ENCODE measurements at places on chromosomes 4 and X.
A peak's percentile ranks its signal among the peaks of the same experiment; 100 is the strongest.

DNA sequence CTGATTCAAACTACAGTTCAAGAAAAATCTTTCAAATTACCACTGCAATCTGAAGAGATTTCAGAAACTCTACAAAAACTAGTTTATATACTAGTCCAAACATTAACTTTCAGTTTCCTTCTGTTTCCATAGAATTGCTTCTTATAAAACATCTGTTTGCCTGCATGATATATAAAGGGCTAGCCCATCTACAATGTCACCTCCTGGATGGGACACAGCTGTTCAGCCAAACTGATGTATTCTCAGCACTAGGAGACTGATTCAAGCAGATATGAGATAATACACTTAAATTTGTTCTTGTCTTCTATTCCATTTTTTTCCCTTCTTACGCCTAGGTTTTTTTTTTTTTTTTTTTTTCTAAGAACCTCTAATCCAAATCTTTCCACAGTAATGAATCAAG, 1569.7 kb upstream of the IGFBP7 start:
- DNase-seq = no peak

- DNase-seq = no peak
These were observed 39.2 kb upstream of the HMX1 start for GRCh38 chr4:8910822-8911315.

GRCh38 chr4:7237873-7238272, 45.5 kb downstream of the SORCS2 start:
- DNase-seq = no peak

DNA sequence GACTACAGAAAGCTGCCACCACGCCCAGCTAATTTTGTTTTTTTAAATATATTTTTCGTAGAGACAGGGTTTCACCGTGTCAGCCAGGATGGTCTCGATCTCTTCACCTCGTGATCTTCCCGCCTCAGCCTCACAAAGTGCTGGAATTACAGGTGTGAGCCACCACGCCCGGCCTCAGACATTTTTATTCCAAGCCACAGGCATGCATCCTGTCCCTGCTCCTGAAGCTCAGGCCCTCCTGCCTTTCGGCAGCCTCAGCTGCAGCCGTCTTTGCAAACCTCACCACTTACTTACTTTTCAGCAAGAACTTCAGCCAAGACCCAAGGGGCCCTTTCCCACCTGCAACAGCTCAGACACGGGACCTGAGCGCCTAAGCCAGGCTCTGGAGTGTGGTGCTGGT, 26.0 kb downstream of the FAM53A start:
- DNase-seq = no peak

DNA sequence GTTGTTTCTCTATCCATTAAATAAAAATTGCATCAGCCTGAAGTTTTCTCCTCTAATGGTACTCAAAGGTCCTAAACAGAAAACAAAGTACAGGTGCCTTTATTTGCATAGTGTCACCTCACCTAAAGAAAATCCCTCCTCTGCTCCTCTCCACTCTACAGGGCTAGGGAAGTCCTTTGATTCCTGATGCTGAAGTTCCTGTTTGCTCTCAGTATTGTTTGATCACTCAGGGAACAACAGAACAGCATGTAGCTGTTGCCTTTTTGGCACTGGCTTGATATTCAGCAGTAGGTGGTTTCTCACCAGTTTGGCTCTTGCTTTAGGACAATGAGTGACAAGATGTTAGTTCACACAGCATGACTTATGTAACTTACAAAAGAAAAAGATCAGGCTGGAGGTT, 156.2 kb upstream of the SLC7A11 start:
- peak; percentile 82 for DNase-seq

DNA sequence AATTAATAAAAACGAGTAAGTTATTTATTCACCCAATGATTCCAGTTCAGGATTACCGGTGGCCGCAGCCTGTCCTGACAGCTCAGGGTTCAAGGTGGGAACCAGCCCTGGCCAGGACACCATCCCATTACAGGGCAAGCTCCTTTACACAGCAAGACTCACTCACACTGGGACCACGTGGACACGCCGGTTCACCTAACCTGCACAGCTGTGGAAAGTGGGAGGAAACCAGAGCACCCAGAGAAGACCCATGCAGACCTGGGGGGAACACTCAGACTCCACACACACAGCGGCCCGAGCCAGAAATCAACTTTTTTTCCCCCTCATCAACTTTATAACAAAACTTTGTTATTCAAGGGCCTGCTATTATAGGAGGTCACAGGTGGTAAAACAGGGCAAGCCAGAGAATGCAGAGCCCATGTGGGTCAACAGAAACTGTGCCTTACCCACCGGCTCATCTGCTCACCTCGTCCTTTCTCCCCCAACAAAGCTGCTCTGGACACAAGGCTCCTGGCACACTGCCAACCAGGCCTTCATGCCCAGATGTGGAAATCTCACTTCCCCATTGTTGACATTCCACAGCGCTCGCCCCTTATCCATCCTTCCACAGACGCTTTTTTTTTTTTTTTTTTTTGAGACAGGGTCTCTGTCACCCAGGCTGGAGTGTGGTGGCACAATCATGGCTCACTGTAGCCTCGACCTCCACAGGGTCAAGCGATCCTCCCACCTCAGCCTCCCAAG, 8.0 kb upstream of the ODAPH start:
- DNase-seq = no peak

DNA sequence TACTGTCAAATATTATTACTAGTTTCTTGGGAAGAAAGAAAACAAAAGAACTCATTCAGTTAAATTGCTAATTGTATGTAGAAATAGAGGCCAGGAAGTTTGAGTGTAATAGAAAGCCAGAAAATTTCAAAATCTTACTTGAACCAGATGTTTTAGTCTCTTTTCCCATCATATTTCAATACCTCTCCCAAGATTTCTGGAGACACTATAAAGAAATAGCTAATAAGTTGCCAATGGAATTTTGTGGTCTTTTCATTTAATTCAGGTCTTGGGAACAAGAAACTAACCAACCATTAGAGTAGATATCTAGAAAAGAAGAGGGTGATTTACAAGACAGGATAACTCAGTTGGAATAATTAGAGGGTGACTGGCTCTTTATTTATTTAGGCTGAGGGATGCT, 112.2 kb downstream of the AGTR2 start:
- DNase-seq = no peak

GRCh38 chrX:151633157-151633556, 62.1 kb upstream of the PRRG3 start:
- DNase-seq = peak; percentile 22

GRCh38 chr4:55347610-55348228, 1.7 kb downstream of the SRD5A3 start:
- DNase-seq = no peak

DNA sequence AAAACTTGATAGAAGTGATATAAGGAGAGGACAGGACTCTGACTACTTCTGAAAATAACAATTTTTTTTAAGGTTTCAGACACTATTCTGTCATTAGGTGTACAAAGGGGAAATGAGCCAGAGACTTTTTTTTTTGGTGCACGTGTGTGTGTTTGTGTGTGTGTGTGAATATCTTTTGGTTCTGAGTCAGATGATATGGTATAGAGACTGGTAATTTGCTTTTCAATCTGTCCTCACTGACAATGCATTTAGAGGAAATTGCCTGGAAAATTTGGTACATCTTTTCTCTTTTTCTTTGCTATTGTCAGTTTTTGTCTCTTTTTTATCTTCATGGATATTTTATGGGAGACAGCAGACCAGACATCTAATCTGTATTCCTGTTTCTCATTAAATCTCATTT, 59.3 kb downstream of the DDIT4L start:
- no peak for DNase-seq

GRCh38 chrX:1525583-1526355, 11.2 kb downstream of the P2RY8 start:
- no peak for DNase-seq

DNA sequence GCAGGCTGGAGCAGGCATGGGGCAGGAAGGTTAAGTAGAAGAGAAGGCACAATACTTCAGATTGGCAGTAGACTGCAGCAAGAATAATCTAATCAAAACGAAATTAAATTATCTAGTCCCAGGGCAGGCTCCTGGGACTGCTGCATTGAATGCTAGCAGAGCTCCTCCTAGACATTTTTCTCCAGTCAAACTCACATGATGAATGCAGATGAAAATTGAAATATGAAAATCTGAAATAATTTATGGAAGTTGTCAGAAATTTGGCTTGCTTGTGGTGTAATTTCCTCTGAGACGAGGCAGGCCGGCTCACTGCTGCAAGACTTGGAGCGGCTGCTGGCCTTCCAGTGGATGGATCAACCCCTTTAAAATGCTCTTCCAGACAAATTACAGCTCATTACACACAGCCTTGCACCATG, 78.0 kb upstream of the TMEM33 start:
- no peak for DNase-seq

DNA sequence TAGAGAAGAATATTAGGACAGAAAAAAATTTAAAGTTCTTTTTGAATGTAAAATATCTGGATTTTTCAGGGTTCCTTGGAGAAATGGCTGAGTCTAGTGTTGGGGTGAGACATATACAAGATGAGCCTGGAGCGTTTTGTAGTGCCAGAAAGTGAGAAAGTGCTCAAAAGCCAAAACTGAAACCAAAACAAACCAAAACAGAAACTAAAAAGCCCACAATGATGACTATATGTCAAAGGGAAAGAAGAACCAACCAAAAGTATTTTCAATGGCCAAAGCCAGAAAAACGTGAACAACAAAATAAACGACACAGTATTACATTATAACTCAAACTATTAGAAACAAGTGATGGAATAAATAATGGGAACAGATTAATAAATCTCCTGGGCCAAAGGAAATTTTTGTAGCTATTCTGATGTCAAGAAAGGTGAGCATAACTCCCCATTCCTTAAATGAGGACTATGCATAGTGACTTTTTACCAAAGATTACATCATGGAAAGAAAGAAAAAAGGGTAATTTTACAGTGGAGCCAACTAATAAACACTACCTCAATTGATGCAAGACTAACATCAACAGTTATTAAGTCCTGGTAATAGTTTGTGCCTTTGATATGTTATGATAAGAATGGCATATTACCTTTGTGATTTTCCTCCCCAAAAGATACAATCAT, 1137.6 kb downstream of the C4orf33 start:
- DNase-seq = no peak

GRCh38 chr4:7627251-7628250, 192.8 kb upstream of the PSAPL1 start:
- DNase-seq = no peak

GRCh38 chr4:162782096-162782777, 384.5 kb downstream of the NAF1 start:
- no peak for DNase-seq

GRCh38 chr4:99404595-99405287, 30.4 kb downstream of the ADH7 start:
- peak; percentile 5 for DNase-seq

DNA sequence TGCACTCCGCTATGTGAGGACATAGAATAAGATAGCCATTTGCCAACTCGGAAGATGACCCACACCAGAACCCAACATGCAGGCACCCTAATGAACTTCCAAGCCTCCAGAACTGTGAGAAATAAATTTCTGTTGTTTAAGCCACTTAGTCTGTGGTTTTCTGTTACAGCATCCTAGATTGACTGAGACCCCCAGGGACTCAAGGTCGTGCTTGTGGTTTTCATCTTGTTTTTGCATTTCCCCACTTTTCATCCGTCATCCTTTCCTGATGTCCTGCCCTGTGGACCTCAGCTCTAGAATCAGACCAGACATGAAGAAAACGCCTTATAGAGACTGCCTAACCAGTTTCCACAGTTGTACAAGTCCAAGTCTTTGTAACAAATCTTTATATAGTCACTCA, 54.4 kb downstream of the MCUB start:
- no peak for DNase-seq

DNA sequence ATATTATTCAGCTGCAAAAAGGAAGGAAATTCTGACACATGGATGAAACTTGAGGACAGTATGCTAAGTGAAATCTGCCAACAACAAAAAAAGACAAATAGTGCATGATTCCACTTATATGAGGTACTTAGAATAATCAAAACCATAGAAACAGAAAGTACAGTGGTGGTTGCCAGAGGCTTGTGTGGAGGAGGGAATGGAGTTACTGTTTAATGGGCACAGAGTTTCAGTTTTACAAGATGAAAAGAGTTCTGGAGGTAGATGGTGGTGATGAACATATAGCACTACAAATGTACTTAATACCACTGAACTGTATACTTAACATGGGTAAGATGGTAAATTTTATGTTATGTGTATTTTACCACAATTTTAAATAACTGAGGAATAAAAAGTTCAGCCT, 212.0 kb upstream of the KLF3 start:
- DNase-seq = no peak

DNA sequence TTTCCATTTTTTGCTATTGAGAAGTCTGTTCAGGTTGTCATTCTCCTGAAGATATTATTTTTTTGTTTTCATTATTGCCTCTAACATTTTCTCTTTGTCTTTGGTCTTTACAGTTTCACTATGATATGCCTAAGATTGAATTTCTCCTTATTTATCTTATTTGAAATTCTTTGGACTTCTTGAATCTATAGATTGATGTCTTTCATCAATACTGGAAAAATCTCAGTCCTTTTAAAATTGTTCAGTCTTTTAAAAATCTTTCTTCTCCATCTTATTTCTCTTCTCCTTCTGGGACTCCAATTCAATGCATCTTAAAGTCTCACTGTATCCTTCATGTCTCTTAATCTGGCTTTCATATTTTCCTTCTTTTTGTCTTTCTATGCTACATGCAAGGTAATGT, 86.7 kb downstream of the KIT start:
- DNase-seq = no peak

GRCh38 chrX:10714531-10714930, 94.1 kb upstream of the MID1 start:
- DNase-seq = no peak

GRCh38 chr4:184688447-184688846, 38.9 kb downstream of the PRIMPOL start:
- peak; percentile 82 for DNase-seq

DNA sequence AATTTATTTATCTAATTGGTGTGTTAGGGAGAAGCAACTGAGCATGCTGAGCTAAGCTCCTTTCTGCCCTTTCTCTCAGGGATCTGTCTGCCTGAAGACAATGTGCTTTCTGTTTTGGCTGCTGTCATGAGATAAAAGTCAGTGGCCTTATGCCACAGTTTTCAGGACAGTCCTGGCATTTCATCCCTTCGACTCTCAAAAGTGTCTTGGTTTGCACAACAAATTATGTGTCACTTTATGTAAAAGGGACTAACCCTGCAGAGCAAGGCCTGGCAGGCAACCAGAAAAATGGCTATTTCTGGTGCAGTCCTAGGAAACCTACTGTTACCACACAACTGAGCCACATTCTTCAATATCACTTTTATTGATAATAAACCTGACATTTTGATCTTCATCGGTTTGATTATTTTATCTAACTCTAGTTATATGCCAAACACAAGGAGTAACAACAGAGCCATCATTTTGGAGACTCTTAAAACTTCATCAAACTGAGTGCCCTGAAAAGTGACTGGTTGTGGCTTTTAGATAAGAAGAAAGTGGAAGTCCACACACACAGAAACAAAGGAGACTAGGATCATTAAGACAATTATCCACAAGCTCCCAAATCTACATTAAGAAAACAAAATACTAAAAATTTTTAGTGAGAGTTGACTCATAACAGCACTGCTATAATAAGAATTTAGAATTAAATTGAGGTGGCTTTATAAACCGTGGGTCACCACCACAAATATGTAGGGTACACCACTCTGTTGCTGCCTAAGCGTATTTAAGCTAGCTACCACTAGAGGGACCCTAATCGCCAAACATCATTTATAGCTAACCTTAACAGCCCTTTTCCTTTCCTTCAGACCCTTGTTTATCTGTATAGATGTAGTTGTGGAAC, 95.9 kb upstream of the PTPN13 start:
- peak; percentile 71 for DNase-seq

- DNase-seq = no peak
These were observed 49.0 kb downstream of the HTN1 start for GRCh38 chr4:70099206-70099605.

Measured in mesendoderm (in vitro differentiated cells).